ENCODE measurements at places on chromosomes 12 and 14.

DNA sequence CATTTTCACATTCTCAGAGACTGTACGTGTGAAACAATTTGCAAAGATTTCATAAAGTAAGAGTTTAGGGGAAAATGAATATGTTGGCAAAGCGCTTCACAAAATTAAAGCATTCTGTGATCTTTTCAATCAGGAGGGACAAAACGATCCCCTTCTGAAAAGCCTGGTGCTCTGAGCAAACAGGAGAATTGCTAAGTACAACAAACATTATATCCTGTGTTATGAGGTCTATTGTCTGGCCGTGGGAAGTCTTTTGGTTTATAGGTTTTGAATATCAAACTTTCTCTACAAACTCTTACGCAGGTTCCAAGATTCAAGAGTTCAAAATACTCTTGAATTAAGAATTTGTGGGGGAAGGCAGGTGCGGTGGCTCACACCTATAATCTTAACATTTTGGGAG lies 7.2 kb upstream of the FOXN3 start:
- no peak for DNase-seq

DNA sequence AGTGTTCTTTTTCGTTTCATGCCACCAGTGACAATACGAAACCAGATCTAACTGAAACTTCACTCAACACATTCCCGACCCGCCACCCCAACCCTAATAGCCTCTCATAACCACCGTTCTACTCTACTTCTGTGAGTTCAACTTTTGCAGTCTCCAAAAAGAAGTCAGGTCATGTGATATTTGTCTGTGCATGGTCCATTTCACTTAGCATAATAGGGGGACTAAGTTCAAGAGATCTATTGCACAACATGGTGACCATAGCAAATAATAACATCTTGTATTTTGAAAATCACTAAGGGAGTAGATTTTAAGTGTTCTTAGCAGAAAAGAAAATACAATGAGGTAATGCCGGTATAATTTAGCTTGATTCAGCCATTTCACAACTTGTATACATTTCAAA lies 376.4 kb downstream of the DIO2 start:
- no peak for DNase-seq

DNA sequence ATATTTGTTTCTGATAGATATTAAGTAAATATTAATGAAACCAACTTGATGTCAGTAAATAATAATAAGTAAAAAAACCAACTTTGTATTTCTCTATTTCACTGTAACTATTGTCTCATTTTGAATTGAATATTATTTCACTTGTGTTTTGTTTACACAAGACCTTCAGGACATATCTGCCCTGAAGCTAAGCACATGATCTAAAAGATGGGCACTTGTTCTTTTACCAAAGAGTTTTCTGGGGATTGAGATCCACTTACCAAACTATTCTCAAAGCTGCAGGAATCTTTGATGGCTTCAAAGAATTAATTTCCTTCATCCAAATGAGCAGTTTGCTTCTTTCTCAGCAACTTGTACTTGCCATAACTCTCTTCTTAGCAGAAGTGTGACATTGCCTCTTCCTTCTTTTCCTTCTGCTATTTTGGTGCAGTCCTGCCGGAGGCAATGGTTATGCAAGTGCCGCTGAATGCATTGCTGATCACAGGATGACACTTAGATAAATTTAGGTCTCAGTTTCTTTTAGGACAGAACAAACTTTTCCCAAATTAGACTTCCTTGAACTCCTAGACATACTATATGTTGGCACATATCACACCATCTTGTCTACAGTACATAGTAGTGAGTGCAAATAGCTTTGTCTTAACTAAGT lies 9.2 kb downstream of the FAR2 start:
- no peak for DNase-seq

DNA sequence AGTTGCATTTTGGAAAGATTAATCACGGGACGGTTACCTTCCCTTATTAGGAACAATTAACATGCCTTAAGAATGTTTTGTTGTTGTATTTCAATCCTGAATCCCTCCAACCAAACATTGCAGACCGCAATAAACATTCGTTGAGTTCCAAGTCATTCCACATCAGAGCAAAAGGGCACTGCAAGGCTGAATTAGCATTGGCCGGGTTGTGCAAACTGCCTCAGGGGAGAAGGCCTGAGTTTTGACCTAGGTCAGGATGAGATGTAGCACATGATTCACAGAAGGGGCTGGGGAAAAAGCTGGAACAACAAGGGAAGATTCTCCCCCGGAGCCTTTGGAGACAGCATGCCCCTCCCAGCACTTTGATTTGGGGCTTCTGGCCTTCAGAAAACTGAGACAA lies 82.1 kb upstream of the BDKRB2 start:
- DNase-seq, result no peak

DNA sequence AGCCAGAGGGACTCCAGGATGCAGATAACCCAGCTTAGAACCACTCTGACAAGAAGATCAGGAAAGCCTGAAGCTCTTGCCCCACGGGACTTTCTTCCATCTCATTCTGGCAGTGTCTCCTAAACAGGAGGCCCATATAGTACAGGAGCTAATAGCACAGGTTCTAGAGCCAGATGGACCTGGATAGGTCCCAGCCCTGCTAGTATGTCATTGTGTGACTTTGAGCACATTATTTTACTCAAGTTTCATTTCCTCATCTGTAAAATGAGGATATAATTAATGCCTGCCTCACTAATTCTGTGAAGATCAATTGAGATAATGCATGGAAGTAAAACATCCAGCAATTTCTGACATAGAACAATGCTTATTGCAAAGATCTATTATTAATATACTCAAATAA lies 66.5 kb upstream of the GZMB start:
- no peak for DNase-seq

DNA sequence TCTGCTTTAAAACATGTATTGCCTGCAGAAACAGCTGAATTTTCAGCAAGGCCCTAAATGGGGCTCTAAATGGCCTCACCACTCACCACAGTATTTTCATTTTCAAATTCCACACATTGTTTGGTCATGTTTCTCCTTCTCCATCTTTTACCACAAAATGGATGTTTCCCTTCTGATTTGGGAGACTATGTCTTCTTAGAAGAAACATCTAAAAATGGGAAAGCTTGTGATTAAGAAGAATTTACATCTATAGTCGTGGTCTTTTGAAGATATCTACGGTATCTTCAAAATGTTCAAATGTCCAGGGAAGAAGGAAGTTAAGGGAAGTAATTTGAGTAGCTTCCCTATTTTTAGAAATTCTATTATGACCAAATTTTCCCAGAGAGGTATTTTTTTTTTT lies 20.7 kb upstream of the TUBA1C start:
- DNase-seq, result no peak

- no peak for DNase-seq
Observed at GRCh38 chr14:89936654-89937185, 17.8 kb downstream of the EFCAB11 start.

DNA sequence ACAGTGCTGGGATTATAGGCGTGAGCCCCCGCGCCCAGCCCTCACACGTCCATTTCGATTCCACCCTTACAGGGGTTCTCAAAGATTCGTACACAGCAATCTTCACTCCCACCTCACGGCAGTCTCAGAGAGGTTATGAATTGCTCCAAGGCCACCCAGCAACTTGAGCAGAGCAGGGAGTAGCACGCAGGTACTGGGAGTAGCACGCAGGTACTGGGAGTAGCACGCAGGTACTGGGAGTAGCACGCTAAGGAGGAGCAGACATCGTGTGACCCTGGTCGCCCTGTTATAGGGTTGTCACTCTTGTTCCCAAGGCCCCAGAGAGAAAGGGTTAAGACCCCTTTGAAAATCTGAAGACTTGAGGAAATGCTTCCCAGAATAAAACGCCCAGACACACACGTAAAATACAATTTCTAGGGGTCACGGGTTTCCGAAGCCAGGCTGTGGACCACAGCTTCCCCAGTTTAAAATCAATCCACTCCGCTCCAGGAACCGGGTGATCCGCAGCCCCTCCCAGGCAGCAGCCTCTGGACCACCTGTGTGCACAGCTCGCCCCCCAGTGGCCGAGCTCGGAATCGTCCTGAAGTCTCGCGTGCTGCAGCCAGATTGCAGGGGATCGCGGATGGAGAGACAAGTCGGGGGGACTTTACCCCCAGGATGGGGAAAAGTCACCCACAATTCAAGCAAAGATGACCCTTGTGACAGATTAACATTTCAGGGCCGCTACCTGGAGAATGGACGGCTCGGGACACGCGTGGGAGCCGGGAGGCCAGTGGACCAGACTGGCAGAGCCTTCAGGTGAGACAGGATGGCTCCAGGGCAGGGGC lies 92.0 kb downstream of the SCARB1 start:
- DNase-seq, result peak; percentile 82

DNA sequence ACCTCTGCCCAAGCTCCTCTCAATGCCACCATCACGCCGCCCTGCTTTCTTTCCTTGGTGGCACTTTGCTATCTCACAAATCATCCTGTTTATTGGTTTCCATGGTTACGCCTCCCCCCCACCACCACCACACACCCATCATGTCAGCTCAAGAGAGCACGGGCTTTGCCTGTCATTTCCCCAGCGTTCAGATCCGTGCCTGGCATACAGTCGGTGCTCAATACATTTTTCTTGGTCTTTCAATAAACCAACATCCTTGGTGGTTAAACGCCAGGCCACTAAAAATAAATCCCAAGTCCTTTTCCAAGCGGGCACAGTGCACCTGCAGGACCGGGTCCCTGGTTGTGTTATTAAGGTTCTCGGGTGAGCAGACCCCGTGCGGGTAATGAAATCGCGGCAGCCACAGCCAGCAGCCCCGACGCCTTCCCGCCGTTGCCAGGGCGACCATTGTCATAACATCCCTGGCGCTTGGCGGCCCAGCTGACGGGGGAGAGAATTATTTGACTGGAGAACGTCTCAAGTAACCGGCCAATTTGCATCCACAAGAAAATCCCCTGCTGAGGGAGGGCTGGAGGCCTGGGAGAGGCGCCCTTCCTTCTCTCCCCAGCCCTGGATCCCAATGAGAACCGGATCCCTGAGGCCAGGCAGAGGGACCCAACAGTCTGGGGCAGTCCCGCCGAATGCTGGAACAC lies 92.9 kb downstream of the KSR2 start:
- no peak for DNase-seq

All from LoVo (cell line).